ENCODE measurements at places on chromosomes 7 and 10.
A peak's percentile ranks its signal among the peaks of the same experiment; 100 is the strongest.

- no peak overlapping the region for H3K27ac ChIP-seq
- no peak for DNase-seq
- no peak overlapping the region for H3K4me3 ChIP-seq
- no peaks in the 10 kb centered on the region for H3K4me1 ChIP-seq
- no peaks in the 10 kb centered on the region for H3K36me3 ChIP-seq
- no peaks in the 10 kb centered on the region for H3K27me3 ChIP-seq
Observed at GRCh38 chr10:21673668-21674067, 139.6 kb downstream of the MLLT10 start.

DNA sequence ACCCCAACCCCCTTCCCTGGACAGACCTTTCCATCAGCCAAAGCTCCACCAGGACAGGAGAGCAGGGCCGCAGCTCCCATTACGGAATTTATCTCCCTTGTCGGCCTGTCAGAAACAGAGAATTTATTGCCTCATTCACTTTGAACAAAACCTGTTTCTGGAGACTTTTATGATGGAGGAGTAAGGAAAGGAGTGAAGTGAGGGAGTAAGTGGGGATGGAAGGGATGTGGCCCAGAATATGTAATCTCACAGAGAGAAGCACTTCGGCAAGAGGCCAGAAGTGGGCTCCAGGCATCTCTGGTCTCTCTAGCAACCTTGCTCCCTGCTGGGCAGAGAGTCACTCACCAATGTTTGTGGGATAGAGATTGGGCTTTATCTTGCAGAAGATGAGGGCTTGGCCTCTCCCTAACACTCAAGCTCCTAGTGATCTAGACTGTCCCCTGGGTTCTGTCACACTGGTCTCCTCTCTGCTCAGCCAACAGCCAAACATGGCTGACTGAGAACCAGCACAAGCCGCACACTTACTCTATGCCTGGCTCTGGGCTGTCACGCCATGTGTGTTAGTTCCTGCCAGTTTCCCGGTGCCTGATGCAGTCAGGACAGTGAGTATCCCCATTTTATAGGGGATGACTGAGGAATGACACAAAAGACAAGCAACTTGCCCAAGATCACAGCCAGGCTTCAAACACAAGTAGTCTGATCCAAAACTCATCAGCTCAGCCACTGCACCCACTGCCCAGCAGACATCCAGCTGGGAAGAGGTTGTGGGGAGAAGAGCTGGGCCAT is 149.4 kb upstream of the ZMIZ1 start:
- H3K27me3 ChIP-seq, result no peaks in the 10 kb centered on the region
- H3K27ac ChIP-seq, result no peak overlapping the region
- no peak overlapping the region for H3K4me3 ChIP-seq
- peaks cover under 1% of the 10 kb centered on the region for H3K4me1 ChIP-seq
- H3K36me3 ChIP-seq, result no peaks in the 10 kb centered on the region

DNA sequence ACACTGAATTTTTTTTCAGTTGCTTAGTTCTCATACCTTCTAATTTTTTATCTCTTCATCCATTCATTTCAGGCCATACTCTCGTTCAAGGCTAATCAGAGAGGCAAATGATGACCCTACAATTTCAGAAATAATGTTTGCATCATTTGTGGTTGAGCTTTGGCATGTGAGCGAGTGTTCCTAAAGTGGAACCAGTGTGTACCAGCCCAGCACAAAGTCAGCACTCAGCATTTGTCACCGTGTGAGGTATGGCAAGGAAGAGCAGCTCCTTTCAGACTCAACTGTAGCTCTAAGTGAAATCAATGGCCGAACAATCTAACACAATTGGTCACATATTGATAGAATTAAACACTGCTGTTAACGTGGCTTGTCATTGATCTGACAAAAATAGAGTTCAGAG is 154.6 kb downstream of the POU6F2 start:
- no peak overlapping the region for H3K27ac ChIP-seq
- H3K27me3 ChIP-seq, result peaks cover 10% of the 10 kb centered on the region
- no peaks in the 10 kb centered on the region for H3K4me1 ChIP-seq
- no peak for DNase-seq

DNA sequence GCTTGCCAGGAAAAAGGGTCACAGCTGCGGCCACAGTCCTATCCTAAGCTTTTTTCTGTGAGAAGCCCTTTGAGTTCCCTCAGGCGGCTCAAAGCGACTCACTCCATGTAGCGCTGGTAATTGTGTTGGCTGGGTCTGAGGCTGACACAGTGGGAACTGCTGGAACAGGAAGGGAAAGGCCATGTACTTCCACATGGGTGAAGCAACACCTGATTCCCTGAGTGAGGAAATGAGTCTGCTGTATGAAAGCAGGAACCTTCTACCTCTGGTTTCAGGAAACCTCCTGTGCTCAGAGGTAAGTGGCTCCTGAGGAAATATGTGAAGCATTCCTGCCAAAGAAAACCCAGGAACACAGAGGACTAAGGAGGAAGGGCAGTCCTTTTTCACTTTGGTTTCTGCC is 734.6 kb upstream of the SORCS1 start:
- H3K27ac ChIP-seq, result no peak overlapping the region
- H3K4me1 ChIP-seq, result no peaks in the 10 kb centered on the region
- H3K36me3 ChIP-seq, result no peaks in the 10 kb centered on the region
- DNase-seq, result no peak
- no peaks in the 10 kb centered on the region for H3K27me3 ChIP-seq

GRCh38 chr10:60762554-60762953 is 15.7 kb upstream of the CDK1 start:
- no peaks in the 10 kb centered on the region for H3K27me3 ChIP-seq
- H3K4me3 ChIP-seq, result no peak overlapping the region
- no peaks in the 10 kb centered on the region for H3K36me3 ChIP-seq
- no peak overlapping the region for H3K27ac ChIP-seq
- H3K4me1 ChIP-seq, result no peaks in the 10 kb centered on the region
- no peak for DNase-seq

GRCh38 chr7:111092406-111093236 is 1.7 kb downstream of the LRRN3 start:
- no peak for DNase-seq
- no peaks in the 10 kb centered on the region for H3K27me3 ChIP-seq
- H3K36me3 ChIP-seq, result no peaks in the 10 kb centered on the region
- no peak overlapping the region for H3K27ac ChIP-seq

DNA sequence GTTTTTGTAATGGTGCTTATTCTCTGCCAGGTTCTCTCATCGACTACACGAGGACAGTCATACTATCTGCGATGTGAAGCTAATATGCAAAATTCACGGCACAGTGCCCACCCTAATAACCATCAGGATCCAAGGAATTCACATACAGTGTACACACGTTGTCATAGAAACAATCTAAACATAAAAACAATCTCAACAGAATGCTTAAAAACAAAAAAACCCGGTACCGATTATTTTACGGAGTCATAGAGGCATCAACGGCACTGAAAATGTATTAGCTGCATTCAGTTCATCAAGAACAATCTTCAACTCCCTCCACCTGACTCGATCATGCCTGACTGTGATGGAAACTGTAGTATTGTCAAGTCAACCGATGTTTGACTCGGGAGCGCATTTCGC is 628 bp downstream of the MRPS33 start:
- no peaks in the 10 kb centered on the region for H3K27me3 ChIP-seq
- no peak for DNase-seq
- H3K4me3 ChIP-seq, result peak overlapping the region; percentile 51
- H3K4me1 ChIP-seq, result no peaks in the 10 kb centered on the region
- H3K27ac ChIP-seq, result peak overlapping the region; percentile 93

GRCh38 chr10:68428396-68429104 is 21.5 kb upstream of the RUFY2 start:
- H3K36me3 ChIP-seq, result no peaks in the 10 kb centered on the region
- no peak overlapping the region for H3K4me3 ChIP-seq
- no peaks in the 10 kb centered on the region for H3K4me1 ChIP-seq
- no peak overlapping the region for H3K27ac ChIP-seq
- H3K27me3 ChIP-seq, result no peaks in the 10 kb centered on the region

DNA sequence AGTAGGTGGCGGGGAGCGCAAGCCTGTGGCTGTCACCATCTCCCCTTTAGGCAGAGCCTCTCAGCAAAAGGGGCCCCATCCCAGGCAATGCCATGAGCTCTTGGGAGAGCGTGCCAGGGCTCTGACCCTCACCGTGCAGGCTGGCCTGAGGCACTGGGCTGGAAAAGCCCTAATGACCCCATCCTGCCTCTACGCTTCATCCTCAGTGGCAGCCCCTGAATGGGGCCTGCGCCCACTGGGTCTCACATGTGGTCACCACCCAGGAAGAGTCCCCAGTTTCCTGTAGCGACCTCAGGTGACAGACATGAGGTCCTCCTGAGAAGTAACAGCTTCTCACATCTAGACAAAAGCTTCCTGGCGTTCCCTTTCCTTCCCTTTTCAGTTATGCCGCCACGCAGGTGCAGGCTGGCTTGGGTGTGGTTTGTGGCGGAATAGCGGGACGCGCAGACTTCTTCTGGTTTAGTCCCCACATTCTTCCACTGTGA is 59.2 kb downstream of the CLEC2L start:
- no peaks in the 10 kb centered on the region for H3K4me1 ChIP-seq
- H3K4me3 ChIP-seq, result no peak overlapping the region
- H3K27me3 ChIP-seq, result no peaks in the 10 kb centered on the region
- DNase-seq, result no peak
- no peaks in the 10 kb centered on the region for H3K36me3 ChIP-seq

DNA sequence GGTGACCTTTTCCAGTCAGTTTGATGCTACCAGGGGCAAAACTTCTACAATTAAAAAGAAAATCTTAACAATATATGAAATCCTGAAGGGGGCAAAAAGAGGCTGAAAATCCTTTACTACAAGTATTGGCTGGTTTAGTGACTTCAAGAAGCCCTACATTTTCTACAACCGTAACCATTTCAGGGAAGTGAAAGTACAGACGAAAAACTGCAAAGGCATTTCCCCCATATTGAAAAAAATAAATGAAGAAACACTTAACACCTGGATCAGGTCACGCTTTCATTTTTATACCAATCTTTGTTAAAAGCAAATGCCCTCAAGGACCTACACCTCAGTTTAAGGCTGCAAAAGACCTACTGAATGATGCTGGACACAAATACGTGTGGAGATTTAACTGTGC is 38.6 kb downstream of the IL6 start:
- H3K4me1 ChIP-seq, result no peaks in the 10 kb centered on the region
- H3K27ac ChIP-seq, result no peak overlapping the region
- no peaks in the 10 kb centered on the region for H3K36me3 ChIP-seq
- DNase-seq, result no peak

- H3K4me3 ChIP-seq, result no peak overlapping the region
- no peaks in the 10 kb centered on the region for H3K4me1 ChIP-seq
- H3K27me3 ChIP-seq, result no peaks in the 10 kb centered on the region
- DNase-seq, result no peak
- no peak overlapping the region for H3K27ac ChIP-seq
Observed at GRCh38 chr7:21980926-21981500, 35.3 kb upstream of the CDCA7L start.

DNA sequence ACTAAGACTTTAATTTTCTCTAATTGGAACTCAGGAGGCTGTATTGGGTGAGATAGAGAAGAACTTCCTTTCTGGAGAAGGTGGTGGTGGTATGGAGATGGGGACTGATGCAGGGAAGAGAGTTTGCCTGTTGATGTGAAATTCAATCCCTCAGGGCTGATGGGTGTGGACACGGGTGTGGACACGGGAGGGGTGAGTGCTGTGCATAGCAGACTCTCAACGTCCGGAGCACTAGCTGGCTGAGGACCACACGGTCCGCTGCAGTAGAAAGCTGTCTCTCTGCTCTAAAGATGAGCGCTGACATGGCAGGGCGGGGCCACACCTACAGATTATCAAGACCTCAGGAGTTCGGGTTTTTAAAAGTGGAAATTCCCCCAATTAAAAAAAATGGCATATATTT is 148.5 kb upstream of the PITRM1 start:
- H3K4me1 ChIP-seq, result no peaks in the 10 kb centered on the region
- no peaks in the 10 kb centered on the region for H3K27me3 ChIP-seq
- DNase-seq, result no peak
- H3K36me3 ChIP-seq, result no peaks in the 10 kb centered on the region
- no peak overlapping the region for H3K4me3 ChIP-seq

DNA sequence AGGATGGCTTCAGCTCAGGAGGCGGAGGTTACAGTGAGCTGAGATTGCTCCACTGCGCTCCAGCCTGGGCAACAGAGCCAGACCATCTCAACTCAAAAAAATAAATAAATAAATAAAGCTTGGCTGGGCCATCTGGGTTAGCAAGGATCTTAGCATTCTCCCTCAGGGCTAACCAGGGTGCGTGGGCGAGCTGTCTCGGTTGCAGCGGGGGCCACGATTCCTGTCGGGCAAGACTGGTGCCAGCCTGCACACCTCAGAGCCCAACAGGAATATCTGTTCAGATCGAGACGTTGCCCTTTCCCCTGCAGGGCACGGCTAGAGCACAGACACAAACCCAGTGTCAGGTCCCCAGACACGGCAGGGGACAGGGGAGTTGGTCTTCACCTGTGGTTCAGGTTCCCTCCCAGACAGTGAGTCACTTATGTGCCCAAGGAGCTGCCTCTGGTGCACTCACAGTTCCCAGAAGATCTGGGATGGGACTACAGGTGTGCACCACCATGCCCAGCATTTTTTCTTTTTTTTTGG is 75.5 kb upstream of the GTF2I start:
- no peaks in the 10 kb centered on the region for H3K4me1 ChIP-seq
- no peak overlapping the region for H3K27ac ChIP-seq
- no peaks in the 10 kb centered on the region for H3K36me3 ChIP-seq
- DNase-seq, result no peak
- H3K27me3 ChIP-seq, result no peaks in the 10 kb centered on the region
- H3K4me3 ChIP-seq, result no peak overlapping the region

DNA sequence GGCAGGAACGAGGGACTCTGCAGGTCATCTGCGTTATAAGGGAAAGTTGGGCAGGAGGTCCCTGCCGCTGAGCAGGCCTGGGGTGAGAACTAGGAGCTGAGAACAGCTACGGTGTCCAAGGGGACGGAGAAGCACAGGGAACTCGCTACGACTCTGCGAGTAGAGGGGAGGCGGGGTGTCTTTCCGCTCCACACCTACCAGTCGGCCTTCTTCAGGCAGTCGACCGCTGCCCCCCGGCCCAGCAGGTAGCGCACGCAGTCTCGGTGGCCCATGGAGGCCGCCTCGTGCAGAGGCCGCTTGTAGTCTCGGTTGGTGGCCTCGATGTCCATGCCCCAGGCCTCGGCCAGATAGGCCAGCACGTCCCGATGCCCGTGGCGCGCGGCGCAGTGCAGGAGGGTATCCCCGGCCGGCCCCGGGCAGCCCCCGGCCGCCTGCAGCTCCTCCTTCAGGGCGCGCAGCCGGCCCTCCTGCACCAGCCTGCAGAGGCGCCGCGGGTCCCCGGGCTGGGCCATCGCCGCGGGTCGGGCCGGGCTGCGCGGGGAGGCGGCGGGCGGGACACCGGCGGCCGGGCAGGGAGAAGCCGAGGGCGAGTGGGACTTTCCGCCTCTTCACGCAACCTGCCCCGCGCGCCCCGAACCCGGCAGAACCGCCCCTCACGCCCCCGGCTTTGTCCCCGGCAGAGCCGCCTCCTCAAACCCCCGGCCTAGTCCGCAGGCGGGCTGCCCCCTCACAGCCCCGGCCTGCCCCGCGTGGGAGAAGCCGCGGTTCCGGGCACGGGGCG is 660 bp downstream of the ANKRD16 start:
- no peaks in the 10 kb centered on the region for H3K36me3 ChIP-seq
- no peak for DNase-seq
- peak overlapping the region; percentile 87 for H3K4me3 ChIP-seq
- no peaks in the 10 kb centered on the region for H3K27me3 ChIP-seq

GRCh38 chr7:157158400-157158799 is 19.7 kb downstream of the UBE3C start:
- no peaks in the 10 kb centered on the region for H3K27me3 ChIP-seq
- no peaks in the 10 kb centered on the region for H3K4me1 ChIP-seq
- H3K36me3 ChIP-seq, result no peaks in the 10 kb centered on the region
- DNase-seq, result no peak
- H3K4me3 ChIP-seq, result no peak overlapping the region

- H3K4me3 ChIP-seq, result no peak overlapping the region
- DNase-seq, result no peak
- H3K36me3 ChIP-seq, result no peaks in the 10 kb centered on the region
- no peak overlapping the region for H3K27ac ChIP-seq
- H3K4me1 ChIP-seq, result no peaks in the 10 kb centered on the region
- peaks cover 19% of the 10 kb centered on the region for H3K27me3 ChIP-seq
Observed at GRCh38 chr10:132283604-132284382, 24.0 kb downstream of the STK32C start.
